NCI-H1930 (cell line): ENCODE measurements at places on chromosomes 7 and 10.

DNA sequence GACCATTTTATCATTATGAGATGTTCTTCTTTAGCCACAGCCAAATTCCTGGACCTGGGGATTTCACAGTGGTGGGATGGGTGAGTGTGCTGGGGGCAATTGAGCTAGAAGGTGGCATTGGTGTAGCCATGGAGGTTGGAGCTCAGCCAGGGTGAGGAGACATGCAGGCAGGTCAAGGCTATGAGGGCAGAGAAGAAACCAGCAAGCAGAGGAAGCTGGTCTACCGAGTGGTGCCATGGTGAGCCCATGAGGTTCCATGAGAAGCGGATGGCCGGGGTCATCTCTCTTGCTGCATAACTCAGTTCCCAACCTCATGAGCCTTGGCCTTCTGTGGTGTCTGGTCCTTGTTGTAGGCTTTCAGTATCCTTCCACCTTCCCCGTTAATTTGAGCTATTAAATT is 91.4 kb downstream of the CARD11 start:
- no peak for DNase-seq

GRCh38 chr10:55929291-55929690 is 431.8 kb downstream of the ZWINT start:
- no peak for DNase-seq

DNA sequence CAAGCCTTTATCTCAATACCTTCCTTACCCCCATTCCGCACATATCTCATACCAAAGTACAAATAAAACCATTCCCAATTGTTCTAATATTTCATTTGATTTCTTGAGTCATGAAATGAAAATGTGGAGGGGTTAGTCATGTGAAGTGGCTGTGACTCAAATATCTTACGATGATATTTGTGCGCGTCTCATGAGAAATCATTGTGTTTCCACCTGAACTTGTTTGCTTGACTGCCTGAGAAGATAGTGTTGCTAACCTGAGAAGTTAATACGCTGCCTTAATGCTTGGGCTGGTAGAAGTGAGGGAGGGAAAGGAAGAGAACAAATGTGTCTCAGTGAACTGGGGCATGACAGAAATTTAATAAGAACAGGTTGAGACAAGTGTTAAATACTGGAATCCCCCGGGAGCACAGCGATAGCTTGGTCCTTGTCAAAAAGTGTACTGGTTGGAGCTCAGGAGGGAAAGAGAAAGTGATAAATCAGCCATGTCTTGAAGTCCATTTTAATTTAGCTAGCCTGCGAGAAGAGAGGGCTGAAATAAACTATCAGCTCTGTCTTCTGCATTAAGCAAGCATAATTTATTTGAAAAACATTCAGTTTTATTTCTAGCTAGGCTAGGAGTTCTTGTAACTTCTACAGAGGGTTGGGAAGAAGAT is 7.2 kb upstream of the EPHA1 start:
- no peak for DNase-seq

DNA sequence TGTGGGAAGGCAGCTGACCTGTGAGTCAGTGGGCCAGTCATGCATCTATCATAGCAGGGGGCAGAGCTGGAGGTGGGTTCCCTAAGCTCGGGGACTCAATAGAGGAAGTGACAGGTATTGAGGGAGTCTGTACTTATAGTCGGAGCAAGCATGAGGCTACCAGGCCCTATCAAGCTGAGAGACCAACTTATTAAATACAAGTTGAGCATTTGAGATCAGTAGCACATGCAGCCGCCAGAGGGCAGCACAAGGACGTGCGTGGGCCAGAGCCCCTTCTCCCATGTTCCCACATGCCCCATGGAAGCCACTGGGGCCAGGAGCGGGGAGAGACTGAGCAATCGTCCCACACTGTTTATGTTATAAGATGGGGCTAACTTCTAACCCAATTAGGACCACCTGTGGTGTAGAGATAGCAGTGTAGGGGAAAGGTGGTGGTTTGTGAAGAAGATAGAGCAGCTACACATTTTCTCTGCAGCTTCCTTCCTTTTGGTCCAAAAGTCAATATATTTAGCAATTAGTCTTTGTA is 13.0 kb upstream of the STK31 start:
- DNase-seq, result peak; percentile 9

- DNase-seq, result no peak
Observed at GRCh38 chr7:106613848-106614560, 47.0 kb downstream of the CCDC71L start.

- DNase-seq, result no peak
Observed at GRCh38 chr7:16951483-16952080, 69.8 kb upstream of the AGR3 start.

- DNase-seq, result no peak
Observed at GRCh38 chr7:129208667-129209066, 16.2 kb upstream of the AHCYL2 start.

- no peak for DNase-seq
Observed at GRCh38 chr10:68135922-68136792, 26.9 kb downstream of the MYPN start.

DNA sequence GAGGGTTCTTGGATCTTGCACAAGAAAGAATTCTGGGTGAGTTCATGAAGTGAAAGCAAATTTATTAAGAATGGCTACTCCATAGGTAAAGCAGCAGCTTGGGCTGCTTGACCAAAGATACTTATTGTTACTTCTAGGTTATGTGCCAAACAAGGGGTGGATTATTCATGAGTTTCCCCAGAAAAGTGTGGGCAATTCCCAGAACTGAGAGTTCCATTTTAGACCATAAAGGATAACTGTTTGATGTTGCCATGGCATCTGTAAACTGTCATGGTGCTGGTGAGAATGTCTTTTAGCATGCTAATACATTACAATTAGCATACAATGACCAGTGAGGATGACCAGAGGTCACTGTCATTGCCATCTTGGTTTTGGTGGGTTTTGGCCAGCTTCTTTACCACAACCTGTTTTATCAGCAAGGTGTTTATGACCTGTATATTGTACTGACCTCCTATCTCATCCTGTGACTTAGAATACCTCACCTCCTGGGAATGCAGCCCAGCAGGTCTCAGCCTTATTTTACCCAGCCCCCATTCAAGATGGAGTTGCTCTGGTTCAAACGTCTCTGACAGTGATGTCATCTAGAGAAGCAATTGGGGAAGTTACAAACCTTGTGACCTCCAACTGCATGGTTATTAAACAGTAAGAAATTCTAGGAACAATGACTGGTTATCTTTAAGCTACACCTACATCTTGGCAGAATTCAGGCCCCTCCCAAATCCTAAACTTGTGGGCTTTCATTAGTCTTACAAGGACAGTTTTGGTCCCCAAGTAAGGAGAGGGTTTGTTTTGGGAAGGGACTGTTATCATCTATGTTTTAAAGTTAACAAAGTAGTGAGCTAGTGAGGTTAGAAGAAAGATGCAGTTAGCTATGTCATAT is 48.0 kb upstream of the INHBA start:
- DNase-seq, result no peak

- DNase-seq, result no peak
Observed at GRCh38 chr7:108026647-108027046, 23.7 kb upstream of the LAMB1 start.

- peak; percentile 33 for DNase-seq
Observed at GRCh38 chr10:75230600-75231038, 5.1 kb downstream of the COMTD1 start.

- no peak for DNase-seq
Observed at GRCh38 chr10:15739254-15739970, 19.7 kb upstream of the ITGA8 start.

DNA sequence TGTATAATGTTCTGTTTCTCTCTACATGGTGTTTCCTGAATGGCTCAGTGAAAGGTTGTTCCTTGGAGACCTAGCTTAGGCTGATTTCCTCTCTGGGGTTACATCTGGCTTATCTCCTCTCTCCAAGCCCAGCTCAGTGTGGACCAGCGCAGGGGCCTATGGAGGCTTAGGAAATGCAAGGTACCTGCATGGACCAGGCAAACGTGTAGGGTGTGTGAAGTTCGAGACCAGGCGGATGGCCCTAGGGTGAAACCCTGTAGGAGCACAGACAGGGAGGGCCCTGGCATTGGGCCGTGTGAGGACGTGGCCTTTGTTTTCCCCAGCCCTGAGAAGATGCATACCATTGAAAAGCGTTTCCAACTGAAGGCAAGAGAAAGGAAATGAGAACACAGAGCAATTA is 59.0 kb downstream of the DOCK1 start:
- no peak for DNase-seq

GRCh38 chr10:93704451-93704850 is 2.1 kb upstream of the FRA10AC1 start:
- no peak for DNase-seq

GRCh38 chr7:33093266-33093665 is 15.9 kb downstream of the RP9 start:
- no peak for DNase-seq

GRCh38 chr7:69426705-69427104 is 171.6 kb upstream of the AUTS2 start:
- no peak for DNase-seq

DNA sequence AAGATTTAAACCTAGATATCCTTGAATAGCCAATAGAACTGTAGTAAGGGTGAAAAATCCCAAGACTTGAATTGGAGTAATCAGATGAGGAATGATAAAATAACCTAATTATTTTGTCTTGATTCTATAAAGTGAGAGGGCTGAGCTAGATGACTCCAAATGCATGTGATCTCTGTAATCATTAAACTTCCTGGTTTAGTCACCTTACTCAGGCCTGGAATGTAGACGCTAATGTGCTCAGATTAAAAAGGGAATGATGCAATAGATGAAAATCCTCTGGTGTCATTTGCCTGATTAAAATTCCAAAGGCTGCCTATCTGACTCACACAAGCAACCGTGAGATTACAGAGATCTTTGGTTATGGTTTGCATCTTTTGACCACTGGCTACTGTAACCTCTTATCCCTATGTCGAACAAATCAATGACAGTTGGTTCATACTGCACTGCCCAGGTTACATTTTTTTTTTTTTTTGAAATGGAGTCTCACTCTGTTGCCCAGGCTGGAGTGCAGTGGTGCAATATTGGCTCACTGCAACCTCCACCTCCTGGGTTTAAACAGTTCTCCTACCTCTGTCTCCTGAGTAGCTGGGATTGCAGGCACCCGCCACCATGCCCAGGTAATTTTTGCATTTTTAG is 2.9 kb upstream of the HKDC1 start:
- peak; percentile 1 for DNase-seq

GRCh38 chr7:74018246-74018895 is 9.6 kb upstream of the ELN start:
- DNase-seq, result no peak

GRCh38 chr7:22181663-22182062 is 175.3 kb downstream of the RAPGEF5 start:
- peak; percentile 37 for DNase-seq

- DNase-seq, result no peak
Observed at GRCh38 chr7:137287651-137288258, 55.8 kb downstream of the PTN start.

DNA sequence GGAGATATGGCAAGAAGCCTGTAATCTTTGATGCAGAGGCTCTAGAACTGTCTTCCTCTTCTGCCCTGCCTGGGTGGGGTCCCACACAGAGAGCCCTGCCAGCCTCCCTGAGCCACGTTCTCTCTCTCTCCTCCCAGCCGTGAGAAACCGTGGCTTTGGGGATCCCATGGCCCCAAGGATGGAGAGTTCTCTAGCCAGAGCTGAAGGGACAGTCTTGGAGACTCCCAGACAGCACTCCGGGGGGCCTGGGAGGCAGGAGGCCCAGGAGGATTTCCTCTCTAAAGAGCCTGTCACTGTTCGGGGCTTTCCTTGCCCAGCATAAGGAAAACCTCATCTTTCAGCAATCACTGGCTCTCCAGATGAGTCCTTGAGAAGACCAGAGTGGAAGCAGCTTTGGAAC is 227.1 kb downstream of the ARHGAP12 start:
- DNase-seq, result no peak

DNA sequence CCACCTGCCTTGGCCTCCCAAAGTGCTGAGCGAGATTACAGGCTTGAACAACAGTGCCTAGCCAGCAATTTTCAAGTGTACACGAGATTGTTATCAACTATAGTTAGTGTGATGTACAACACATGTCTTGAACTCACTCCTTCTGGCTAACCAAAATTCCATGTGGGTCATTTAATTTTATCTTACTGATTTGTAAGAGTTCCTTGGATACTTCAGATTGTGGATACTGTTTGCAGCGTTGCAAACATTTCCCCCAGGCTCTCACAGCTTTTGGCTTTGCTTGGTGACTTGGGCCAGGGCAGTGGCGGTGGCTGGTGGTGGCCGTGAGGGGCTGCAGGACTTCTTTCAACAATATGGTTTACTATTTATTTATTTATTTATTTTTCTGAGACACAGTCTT is 8.5 kb upstream of the TMEM270 start:
- no peak for DNase-seq

DNA sequence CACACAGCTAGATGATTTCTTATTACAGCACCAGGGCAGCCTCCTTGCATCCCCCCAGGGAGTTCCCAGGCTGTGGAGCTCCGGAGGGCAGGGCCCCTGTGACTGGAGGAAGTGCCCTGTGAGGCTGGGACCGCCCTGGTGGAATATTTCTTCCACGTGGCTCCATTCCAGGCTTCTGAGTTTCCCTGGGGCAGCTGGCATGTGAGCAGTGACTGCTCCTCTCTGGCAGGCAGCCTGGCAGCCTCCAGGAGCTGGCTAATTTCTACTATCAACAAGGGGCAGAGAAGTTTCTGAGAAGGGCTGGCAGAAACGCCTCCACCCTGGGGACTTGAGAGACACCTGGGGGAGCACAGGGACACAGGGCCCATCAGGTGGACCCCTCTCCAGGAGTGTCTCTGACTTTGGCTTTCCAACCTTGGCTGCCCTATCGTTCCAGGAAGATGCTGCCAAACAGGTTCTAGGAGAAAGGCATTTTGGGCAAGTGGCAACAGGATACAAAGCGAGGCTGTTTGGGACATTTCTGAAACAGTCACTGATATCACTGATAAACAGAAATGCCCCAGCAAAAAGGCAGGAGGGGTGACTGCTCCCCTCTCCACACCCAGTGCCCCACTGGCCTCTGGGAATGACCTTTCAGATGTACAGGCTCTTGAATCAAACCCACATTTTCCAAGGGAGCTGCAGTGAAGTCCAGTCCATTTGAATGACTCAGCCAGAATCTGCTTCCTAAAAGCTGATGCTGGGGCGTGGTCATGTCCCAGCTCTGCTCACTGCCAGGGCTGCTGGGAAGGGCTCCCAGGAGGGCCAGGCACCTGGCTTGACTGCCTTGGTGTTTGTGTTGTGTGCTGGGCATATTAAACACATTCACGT is 16.1 kb downstream of the MYOF start:
- DNase-seq, result no peak

GRCh38 chr10:93178226-93178625 is 104.5 kb downstream of the CYP26A1 start:
- DNase-seq, result no peak

GRCh38 chr7:120097020-120097419 is 176.0 kb upstream of the KCND2 start:
- no peak for DNase-seq

GRCh38 chr10:12844811-12845483 is 156.6 kb downstream of the CCDC3 start:
- DNase-seq, result no peak
